ENCODE measurements at places on chromosomes 6 and 20.
A peak's percentile ranks its signal among the peaks of the same experiment; 100 is the strongest.

DNA sequence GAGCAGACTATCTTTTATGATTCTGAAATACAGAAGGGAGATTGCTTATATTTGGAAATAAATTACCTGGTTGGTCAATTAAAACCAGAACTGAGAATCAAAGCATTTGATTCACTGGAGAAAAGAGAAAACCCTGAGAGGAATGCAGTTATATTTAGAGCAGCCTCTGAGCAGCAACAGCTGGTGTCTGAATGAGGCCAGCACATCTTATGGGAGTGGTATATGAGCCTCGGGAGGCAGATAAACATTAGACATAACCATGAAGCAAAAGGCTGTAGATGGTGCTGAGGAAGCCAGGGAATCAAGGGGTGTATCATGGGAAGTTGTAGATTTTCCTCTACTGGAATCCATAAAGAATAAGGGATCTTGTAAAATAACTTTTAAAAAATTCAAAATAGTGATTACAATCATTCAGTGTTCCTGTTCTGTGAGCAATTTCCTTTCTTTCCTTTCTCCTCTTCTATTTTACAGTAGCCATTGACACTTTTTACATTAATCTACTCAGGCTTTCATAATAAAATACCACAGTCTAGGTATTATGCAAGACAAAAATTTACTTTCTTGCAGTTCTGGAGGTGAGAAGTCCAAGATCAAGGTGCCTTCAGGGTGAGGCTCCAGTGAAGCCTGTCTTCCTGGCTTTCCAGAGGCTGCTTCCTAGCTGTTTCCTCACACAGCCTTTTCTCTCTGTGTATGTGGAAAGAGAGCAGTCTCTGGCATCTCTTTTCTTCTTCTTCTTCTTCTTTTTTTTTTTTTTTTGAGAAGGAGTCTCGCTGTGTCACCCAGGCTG lies 32.8 kb upstream of the ENPP5 start:
- no peak for DNase-seq

GRCh38 chr6:56766806-56767178 lies 124.1 kb upstream of the DST start:
- no peak for DNase-seq

GRCh38 chr6:4289770-4290320 lies 154.5 kb upstream of the ECI2 start:
- no peak for DNase-seq

DNA sequence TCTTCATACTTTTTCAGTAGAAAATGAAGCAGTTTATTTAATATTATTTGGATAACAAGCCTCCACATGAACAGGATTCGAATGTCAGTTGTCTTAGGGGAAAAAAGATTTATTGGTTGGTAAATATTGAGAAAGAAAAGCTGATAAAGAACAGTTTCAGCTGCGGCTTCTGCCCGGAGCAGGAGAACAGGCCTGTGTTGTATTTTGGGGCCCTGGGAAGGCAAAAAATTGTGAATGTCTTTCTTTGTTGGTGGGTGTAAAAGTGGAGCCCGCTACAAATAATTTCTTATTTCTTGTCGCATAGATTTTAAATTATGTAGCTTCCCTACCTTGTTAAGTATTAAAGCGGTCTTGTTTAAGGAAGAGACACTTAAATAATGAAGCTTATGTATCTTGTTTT lies 90.5 kb upstream of the PAX1 start:
- no peak for DNase-seq

GRCh38 chr6:55445648-55446204 lies 118.5 kb downstream of the GFRAL start:
- no peak for DNase-seq

- peak; percentile 92 for DNase-seq
Measured at GRCh38 chr6:12483712-12484111, 193.6 kb downstream of the EDN1 start.

DNA sequence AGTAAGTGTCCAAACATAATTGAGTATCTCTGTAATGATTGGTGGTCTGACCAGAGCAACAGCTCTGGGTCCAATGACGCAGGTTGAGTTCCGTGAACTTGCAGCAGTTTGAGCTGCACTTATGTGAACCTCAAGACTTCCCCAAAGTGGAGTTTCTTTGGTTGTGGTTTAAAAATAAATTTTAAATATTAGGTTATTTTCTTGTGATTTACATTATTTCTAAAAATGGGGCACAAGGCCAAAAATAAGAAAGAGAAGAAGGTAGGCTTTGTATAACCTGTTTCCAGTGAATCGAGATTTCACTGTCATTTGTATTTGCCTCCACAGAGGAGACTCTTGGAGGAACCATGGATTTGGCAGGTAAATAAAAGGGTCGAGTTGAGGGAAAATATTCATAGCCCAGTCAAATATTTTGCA lies 166.4 kb upstream of the ZNF217 start:
- DNase-seq, result no peak

- DNase-seq, result no peak
Measured at GRCh38 chr6:168533414-168533813, 92.4 kb downstream of the SMOC2 start.

- no peak for DNase-seq
Measured at GRCh38 chr6:25392372-25392771, 113.2 kb downstream of the CARMIL1 start.

DNA sequence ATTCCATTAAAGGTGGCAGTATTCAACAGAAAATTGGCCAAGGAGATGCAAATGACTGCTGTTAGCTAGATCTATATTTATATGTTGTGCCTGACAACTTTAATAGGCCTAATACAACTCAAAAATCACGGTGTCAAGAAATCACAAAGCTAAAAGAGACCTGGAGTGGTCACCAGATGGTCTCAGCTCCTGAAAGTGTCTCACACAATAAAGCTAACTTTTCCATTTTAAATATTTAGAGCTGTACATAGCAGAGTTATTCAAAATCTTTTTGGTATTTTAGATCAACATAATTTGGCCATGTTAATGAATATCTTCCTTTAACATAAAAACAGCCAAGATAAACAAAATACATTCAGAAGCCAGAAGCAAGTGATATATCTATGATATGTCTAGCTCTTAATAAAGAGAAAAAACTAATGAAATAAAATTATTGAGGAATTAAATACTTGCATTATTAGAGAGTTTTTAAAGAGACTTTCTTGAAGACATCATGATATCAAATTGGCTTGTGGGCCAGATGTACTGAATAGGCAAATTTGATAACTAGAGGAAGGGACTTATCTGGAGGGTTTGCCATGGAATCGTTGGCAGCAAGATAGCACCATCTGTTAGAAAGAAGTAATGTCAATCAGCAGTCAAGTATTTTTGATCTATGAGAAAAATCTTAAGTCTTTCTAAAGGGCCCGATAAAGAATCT lies 84.9 kb upstream of the SCAF8 start:
- DNase-seq, result no peak

- no peak for DNase-seq
Measured at GRCh38 chr6:145315982-145316600, 419.2 kb downstream of the EPM2A start.

DNA sequence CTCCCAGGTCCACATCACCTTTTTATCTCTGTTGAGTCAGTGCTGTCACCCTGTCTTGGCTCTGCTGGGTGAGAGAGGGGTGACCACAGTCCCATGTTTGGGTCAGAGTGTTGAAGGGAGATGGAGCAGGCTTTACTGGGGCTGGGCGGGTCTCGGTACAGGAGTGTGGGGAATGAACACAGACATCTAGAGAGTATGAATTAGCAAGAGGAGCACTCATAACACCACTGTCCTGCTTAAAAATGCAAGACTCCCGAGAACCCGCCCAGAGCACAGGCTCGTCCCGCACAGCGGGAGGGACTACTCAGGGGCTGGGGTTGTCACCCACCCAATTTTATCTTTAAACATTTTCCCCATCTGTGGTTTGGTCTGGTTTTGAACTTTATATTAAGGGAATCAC lies 27.5 kb upstream of the DACT2 start:
- DNase-seq, result no peak

- DNase-seq, result no peak
Measured at GRCh38 chr6:46014046-46014445, 1.6 kb downstream of the CLIC5 start.

- no peak for DNase-seq
Measured at GRCh38 chr6:35017411-35018181, 123.5 kb downstream of the TCP11 start.

GRCh38 chr6:113464960-113465359 lies 392.2 kb upstream of the MARCKS start:
- peak; percentile 27 for DNase-seq

- no peak for DNase-seq
Measured at GRCh38 chr20:63183422-63184146, 32.3 kb downstream of the YTHDF1 start.

GRCh38 chr6:160261991-160262680 lies 3.5 kb upstream of the SLC22A2 start:
- DNase-seq, result no peak

- DNase-seq, result no peak
Measured at GRCh38 chr20:50866036-50866685, 65.1 kb downstream of the ADNP start.

GRCh38 chr6:7479801-7480266 lies 61.6 kb upstream of the DSP start:
- no peak for DNase-seq

DNA sequence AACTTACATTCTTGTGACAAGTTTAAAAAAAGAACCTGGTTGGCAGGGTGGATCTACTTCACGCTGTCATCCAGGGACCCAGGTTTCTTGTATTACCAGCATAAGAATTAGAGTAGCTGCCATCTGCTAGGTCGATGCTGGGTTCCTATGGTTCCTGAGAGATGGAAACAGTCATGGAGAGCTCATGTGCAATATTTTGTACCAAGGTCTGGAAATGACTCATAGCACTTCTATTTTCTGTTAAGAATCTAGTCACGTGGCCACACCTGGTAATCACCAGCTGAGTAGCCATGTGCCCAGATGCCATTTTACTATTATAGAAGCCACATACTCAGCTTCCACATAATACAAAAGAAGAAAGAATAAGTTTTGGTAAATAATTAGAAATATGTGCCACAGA lies 171.3 kb downstream of the CD83 start:
- DNase-seq, result no peak

DNA sequence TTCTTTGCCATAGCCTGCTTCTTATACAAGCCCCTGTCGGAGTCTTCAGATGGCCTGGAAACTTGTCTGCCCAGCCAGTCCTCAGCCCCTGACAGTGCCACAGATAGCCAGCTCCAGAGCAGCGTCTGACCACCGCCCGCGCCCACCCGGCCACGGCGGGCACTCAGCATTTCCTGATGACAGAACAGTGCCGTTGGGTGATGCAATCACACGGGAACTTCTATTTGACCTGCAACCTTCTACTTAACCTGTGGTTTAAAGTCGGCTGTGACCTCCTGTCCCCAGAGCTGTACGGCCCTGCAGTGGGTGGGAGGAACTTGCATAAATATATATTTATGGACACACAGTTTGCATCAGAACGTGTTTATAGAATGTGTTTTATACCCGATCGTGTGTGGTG lies 29.5 kb downstream of the SLCO4A1 start:
- no peak for DNase-seq

- DNase-seq, result no peak
Measured at GRCh38 chr6:113356139-113356538, 501.0 kb upstream of the MARCKS start.

GRCh38 chr6:83138758-83139157 lies 54.3 kb downstream of the PGM3 start:
- no peak for DNase-seq

DNA sequence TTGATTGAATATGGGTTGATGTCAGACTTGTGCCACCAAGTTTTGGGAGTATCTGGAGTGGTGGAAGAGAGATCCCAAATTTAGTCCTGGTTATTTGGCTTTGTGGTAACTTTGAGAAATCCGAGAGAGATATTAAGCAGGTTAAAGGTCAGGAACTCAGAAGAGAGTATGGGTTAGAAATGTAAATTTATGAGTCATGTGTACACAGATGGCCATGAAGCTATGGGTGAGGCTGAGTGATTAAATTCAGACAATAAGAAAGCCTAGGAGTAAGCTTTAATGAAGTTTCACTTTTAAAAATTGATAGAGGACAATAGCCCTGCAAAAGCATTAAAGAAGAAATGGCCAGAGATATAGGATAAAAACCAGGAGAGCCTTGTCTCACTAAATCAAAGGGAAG lies 14.3 kb downstream of the RIMS1 start:
- no peak for DNase-seq

- DNase-seq, result no peak
Measured at GRCh38 chr20:56430461-56430860, 18.4 kb downstream of the CASS4 start.

GRCh38 chr6:155440398-155441111 lies 15.1 kb downstream of the NOX3 start:
- no peak for DNase-seq

DNA sequence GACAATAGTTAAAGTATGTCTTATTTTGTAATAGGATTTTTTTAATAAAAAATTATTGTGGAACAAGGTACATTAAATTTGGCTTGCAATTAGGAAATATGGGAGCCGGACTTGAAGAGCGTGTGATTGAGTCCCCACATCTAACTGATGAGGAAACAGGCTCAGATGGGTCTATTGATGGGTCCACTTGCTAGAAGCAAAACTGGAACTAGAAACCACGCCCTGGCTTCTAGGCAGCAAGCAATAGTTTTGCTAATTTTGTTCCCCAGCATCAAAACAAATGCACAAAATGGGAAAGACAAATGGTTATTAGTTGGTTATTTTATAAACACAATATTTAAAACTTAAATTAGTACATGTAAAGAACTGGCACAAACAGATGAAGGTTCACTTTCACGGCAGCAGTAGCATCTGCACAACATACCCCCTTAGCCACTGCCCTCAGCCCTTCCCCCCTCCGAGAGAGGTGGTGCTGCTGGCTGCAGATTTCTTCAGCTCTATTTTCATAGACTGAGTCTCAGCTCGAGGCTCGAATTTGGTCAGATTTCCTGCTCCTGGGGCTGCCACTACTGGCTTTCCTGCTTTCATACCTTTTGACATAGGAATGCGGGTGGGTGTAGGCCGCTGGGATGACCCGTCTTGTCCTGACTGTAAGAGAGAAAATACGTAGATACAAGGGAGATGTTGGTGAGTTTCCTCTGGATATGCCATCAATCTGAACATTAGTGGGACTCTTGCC lies 23.8 kb upstream of the TMEM30A start:
- no peak for DNase-seq

DNA sequence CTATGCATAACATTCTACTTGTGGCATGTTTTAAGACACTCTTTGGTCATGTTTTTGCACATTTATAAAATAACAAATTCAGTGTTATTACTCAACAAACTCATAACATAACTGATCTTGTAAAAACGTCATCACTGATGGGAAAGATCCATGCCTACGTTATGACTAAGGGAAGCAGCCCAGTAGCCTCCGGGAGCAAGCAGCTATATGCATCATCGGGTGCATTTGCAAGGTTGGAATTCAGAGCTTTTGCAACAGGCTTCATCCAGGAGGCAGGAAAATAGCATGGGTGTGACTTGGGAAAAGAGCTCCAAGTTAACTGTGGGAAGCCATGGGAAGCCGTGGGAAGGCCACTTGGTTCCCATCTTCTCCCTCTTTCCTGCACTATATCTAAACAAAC lies 271.6 kb upstream of the SGK1 start:
- DNase-seq, result peak; percentile 88
